CD4-positive, alpha-beta T cell treated with Interleukin-17A for 4 hours (primary cell): ENCODE measurements at places on chromosomes 2 and 18.

GRCh38 chr2:121329786-121330185, 44.8 kb upstream of the TFCP2L1 start:
- no peak for DNase-seq

GRCh38 chr2:240789501-240790369, 30.3 kb downstream of the KIF1A start:
- no peak for DNase-seq

GRCh38 chr2:199940373-199940772, 14.9 kb downstream of the TYW5 start:
- no peak for DNase-seq

GRCh38 chr2:228665232-228665631, 483.7 kb upstream of the SPHKAP start:
- no peak for DNase-seq

GRCh38 chr2:177393203-177393755, 706 bp downstream of the AGPS start:
- DNase-seq, result peak; percentile 13

- DNase-seq, result no peak
Measured at GRCh38 chr2:16526193-16526592, 139.4 kb downstream of the CYRIA start.

DNA sequence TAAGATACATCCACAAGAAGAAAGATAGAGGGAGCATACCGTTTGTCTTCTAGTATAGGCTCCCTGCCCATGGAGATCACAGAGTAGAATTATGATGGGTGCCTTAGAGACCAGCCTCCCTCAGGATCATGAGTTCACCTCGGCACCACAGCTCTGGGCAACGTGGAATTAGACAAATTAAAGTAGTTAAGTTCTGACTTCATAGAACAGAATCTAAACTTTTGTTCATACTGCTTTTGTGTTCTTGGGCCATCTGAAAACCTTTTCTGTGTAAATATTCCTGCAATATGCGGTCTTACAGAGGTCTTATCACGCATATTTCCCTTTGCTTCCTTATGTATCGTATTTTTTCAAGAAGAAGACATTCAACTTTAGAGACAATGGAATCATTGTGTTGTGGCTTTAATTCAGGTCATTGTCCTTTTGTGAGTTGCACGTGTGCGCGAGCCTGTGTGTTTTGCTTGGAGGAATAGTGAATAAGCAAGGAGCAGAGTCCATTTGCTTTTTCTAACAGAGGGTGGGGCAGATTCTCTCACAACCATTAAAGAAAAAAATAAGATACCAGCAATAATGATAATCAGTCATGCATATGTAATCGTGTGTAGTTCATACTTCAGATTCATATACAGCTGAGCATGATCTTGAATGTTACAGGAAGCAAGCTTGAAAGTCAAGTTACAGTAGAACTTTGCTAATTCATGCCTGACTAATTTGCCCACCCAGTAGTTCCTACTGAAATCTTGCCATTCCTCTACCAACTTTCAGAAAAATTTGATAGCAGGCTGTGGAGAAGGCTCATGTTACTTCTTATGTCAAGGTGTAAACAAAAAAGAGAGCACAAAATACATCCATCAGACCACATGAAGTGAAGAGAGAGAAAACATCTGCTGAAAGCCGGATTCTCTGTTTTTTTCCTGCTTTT, 243.6 kb downstream of the NEDD4L start:
- DNase-seq, result no peak

DNA sequence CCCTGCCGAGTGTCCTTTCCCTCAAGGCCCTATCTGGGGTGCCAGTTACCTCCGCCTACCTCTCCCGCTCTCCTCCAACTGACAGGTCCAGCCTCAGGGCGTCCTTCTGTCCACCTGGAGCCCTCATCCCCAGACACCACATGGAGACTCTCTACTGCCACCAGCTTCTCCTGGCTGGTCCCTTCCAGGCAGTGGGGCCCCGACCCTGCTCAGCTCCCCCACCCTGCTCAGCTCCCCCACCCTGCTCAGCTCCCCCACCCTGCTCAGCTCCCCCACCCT, 74.0 kb upstream of the ODC1 start:
- DNase-seq, result no peak

DNA sequence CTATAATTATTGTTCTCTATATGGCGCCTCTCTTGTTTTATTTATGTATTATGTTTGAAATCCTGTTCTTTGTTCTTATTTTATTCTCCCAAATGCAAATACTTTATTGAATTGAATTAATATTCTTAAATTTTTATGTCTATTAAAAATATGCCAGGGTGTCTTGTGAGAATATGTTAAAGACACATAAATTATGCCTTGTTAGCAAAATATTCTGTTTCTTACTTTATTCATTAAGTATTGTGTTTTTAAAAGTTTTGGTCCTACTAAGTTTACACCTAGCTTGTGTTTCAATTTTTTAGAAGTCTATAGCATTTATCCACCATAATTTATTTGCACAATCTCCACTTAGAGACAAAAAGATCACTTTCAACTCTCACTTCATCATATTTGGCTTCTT, 741.5 kb upstream of the SLC39A10 start:
- no peak for DNase-seq

GRCh38 chr2:8574196-8575037, 107.4 kb upstream of the ID2 start:
- DNase-seq, result no peak

GRCh38 chr2:240292619-240293525, 142.6 kb upstream of the GPC1 start:
- DNase-seq, result no peak

GRCh38 chr18:5756823-5757222, 138.5 kb downstream of the TMEM200C start:
- no peak for DNase-seq

DNA sequence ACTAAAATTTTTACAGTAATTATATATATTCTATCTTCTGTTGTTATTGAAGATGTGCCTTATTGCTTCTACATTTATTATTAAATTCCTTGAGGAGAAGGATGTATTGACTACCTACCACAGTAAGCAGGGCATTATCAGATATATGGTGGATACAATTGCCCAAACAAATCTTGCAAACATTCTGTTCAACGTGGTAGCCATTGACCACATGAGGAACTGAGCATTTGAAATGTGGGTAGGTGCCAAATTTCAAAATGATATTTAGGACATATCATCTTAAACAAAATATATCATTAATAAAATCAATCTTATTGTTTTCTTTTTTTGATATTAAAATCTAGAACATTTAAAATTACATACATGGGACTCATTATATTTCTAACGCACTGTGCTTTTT, 11.1 kb downstream of the SCN3A start:
- no peak for DNase-seq

DNA sequence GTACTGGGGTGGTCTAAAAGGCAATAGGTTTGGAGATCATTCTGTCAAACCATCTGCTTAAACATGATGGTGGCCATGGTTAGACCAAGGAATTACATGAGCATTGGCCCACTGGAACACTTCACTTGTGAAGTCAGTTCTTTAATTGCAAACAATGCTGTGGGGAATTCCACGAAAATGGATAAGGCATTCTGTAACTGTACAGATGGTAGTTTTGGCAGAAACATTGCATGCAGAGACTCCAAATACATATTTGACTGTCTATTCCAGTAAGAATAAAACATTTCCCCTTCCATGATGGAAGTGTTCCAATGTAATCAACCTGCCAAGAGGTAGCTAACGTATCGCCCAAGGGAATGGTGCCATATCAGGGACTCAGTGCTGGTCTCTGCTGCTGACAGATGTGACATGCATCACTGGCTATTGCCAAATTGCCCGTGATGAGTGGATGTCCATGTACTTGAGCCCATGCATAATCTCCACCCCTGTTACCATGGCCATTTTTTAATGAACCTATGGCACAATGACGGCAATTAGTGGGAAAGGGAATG, 417.9 kb downstream of the CDH7 start:
- no peak for DNase-seq

GRCh38 chr18:49833814-49834213, 20.5 kb upstream of the ACAA2 start:
- DNase-seq, result no peak

GRCh38 chr2:224284134-224284946, 117.6 kb downstream of the FAM124B start:
- DNase-seq, result peak; percentile 35

DNA sequence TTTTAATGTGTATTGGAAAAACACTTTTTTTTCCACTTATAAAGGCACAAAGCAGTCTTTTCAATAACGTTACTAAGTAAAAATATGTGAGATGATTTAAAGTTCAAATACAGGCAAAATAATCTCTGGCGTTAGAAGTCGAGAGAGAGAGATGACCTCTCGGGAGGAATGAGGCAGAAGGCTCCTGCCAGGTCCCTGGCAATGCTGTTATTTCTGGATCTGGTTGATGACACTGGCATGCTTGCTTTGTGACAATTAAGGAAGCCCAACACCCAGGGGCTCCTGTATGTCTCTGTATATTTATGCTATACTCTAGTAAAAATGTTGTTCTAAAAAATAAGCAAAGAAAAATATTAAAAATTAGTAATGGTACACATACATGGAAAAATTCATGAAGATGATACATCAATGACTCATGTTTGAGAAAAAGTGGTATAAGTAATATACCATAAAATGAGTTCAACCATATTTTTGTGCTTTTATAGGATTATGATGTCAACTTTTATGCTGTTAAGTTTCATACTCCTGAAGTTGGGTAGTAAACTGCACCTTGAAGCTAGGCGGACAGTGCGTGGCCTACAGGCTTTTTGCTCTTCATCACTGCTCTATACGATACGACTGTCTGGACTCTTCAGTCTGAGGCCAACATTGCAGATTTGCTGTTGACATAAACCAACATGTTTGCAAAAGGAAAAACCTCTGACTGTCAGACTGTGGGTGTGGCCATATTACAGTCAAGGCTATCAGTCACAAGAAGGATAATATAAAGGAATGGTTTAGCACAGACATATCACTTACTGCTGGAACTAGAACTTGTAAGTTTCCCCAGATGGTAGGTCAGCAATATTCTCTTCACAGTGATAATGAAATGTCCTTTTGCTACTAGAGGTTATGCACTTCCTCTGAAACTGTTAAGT, 19.8 kb downstream of the VPS4B start:
- no peak for DNase-seq

GRCh38 chr18:28123401-28124030, 53.4 kb downstream of the CDH2 start:
- DNase-seq, result no peak

DNA sequence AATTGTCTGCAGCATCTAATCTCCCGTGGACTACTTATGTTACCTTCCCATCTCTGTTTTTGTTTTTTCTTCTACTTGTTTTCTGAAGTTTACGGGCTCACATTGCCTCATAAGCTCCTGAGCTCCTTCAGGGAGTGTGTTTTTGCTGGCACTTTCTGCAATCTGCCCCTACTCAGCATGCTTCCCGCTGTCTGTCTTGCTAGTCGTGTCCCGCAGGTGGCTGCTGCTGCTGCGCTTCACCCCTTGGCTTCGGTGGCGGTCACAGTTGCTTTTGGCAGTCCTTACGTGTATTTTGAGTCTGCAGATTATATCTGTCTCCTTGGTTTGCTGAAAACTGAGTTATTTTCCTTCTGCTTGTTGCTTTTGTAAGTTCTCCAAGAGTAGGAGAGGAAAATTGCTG, 37.3 kb downstream of the FER1L5 start:
- no peak for DNase-seq

- peak; percentile 52 for DNase-seq
Measured at GRCh38 chr2:88874063-88874657, 182.7 kb downstream of the RPIA start.
